ENCODE measurements at places on chromosomes 5 and 9.

GRCh38 chr5:151140686-151141459 lies 16.7 kb downstream of the ANXA6 start:
- DNase-seq = no peak

DNA sequence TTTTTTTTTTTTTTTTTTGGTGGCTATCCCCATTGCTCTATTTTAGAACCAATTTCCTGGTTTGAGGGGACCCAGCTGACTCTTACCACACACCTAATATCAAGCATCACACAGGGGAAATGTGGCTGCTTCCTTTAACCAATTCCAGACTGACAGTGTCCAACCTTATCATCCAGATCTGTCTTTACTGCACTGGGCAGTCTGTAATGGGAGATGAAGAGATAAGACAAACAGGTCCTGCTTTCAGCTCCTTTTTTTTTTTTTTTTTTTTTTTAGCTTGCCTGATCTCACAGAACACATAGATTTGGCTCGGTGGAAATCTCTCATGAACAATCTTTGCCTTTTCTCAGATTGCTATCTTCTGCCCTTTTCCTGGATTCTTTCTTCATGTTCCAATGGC lies 198.8 kb upstream of the TYRP1 start:
- no peak for DNase-seq

GRCh38 chr9:135830496-135830895 lies 76.8 kb downstream of the CAMSAP1 start:
- no peak for DNase-seq

DNA sequence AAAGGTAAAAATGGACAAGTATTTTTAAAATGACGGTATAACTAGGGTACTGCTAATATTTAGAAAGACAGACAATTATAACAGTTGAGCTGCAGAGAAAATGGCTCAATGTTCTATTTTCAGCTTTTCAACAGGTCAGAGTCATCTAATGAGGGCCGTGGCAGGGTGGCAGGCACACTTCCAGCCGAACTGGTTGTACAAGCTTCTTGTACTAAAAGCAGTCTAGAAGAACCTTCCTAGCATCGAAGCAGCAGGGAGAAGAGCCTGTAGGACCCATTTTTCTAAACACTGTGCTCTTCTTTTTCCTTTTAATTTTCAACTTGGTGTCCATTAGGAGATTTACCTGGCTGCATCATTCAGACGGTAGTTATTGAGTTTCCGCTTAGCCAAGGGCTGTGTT lies 85.6 kb downstream of the SLC28A3 start:
- peak; percentile 80 for DNase-seq

DNA sequence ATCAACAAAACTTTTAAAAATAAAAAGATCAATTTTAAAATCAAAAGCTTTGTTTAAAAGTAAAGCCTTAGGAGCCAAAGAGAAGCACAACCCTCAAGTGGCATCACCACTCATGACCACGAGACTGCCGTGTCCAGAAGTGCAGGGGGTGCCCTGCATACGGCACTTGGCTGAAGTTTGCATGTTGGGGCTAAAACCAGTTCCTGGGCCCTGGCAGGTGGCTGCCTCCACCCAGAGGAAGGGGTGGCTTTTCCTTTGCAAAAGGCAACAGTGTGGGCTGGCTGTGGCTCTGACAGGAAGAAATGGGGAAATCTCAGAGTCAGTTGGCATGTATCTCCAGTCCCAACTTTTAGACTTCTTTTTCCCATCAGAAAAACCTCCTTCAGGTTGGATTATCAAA lies 15.3 kb downstream of the TRMO start:
- no peak for DNase-seq

DNA sequence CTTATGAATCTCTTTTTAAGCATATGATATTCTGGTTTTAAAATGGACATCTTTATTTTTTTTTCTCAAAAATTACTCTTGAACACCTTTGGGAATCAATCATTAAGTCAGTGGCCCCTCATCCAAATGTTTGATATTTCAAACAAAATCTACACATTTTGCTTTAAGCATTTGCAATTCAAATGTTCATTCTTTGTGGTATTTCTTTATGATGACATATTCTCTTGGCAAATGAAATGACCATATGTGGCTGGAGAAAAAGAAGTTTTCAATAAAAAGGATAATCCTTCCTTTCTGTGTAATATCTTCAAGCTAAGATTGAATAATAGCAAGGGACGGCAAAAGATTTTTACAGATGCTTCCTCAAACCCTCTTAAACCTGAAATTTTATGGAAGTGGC lies 420.8 kb downstream of the MTRR start:
- no peak for DNase-seq

DNA sequence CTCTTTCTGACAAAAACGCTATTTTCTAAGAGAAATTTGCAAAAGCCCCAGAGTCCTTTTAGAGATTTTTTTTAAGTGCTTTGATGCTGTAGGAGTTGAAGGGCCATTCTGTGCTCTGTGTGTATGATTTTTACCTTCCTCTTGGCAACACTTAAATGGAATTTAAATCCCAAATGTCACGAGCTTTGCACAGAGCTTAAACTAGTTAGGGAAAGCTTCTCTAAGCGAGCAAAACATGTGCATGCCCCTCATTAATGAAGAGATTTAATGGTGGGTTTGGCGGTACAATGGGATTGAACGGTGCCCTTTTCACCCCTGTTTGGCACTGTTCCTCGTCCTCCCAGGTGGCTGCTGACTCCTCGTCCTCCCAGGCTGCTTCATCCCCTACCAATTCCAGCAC lies 220.7 kb downstream of the DRD1 start:
- no peak for DNase-seq

GRCh38 chr9:128669786-128670185 lies 13.1 kb upstream of the DYNC2I2 start:
- no peak for DNase-seq

- no peak for DNase-seq
Observed at GRCh38 chr5:86532429-86532828, 85.3 kb upstream of the COX7C start.

- DNase-seq = no peak
Observed at GRCh38 chr9:131419026-131419614, 25.2 kb downstream of the PRRC2B start.

GRCh38 chr5:55699041-55699688 lies 13.0 kb downstream of the SLC38A9 start:
- no peak for DNase-seq

DNA sequence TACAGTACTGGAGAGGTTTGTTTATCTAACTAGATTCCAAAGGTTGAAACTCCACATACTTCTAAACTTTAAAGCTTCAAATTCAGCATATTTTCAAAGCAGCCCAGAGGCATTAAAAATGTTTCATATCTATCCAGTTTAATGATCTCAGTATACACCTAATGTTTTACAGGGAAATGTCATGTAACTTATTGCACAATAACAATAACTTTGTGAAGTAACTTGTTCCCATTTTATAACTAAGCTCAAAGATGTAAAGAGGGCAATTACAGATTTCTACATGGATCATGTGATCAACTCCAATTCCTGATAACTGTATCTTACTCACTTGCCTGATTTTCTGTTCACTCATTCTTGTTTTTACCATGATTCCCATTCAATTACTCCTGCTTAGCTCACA lies 610.0 kb downstream of the TAF11L14 start:
- no peak for DNase-seq

DNA sequence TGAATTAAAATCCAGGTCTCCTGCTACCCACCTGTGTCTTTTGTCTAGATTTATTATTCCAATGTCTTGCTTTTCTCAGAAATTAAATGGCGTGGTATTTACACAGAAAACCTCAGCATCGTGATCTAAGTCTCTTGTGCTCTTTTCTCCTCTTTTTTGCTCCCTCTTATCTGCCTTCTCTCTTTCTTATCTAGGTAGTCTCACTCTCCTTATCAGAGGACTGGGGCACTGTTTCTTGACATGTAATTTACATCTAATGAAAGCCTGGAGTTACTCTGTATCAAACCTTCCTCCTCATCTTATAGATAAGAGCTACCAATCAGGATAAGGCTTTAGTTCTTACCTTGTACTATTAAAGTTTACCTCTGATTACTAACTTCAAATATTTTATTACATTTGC lies 933.8 kb downstream of the TLE1 start:
- no peak for DNase-seq

DNA sequence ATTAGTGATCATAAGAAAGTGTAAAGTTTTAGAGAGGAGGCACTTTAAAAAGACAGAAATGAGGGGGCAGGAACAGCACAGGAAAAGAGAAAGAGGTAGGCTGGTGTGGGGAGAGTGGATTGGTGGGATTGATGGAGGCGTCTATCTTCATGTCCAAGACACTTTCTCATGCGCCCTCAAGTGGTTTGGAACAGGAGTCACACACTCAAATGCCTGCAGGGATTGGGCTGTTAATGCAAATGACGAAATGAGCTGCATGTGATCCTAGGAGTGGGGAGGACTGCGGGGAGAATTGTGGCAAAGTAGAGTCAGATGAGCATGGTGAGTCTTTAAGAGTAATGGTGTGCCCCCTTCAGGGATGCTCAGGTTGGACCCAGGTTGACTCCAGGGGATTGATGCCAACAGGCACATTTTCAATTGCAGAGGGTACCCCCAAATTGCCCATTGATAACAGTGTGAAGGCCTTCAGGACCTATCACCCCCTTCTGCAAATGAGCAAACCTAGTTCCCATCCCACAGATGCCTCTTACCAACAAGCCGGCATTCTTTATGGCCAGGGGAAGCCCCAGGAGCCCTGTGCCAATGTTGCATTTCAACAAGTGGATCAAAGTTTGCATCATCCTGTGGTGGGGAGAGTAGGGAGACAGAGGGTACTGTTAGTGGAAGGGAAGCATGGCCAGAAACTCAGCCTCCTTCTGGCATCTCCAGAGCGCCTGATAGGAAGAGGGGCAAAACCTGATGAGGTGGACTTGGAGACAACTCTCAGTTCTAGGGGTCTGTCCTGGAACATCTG lies 5.3 kb downstream of the SLC36A3 start:
- DNase-seq = peak; percentile 74

GRCh38 chr9:84270847-84271530 lies 69.6 kb downstream of the SLC28A3 start:
- DNase-seq = no peak

- no peak for DNase-seq
Observed at GRCh38 chr5:61618577-61618976, 286.5 kb downstream of the ZSWIM6 start.

GRCh38 chr9:121954477-121955140 lies 138.5 kb downstream of the TTLL11 start:
- no peak for DNase-seq

GRCh38 chr5:76393035-76393680 lies 9.9 kb upstream of the IQGAP2 start:
- no peak for DNase-seq

- no peak for DNase-seq
Observed at GRCh38 chr5:1952444-1953099, 69.8 kb upstream of the IRX4 start.

GRCh38 chr5:5497152-5497788 lies 74.8 kb downstream of the ICE1 start:
- DNase-seq = peak; percentile 60

- DNase-seq = no peak
Observed at GRCh38 chr5:176780176-176781053, 29.9 kb upstream of the UNC5A start.

DNA sequence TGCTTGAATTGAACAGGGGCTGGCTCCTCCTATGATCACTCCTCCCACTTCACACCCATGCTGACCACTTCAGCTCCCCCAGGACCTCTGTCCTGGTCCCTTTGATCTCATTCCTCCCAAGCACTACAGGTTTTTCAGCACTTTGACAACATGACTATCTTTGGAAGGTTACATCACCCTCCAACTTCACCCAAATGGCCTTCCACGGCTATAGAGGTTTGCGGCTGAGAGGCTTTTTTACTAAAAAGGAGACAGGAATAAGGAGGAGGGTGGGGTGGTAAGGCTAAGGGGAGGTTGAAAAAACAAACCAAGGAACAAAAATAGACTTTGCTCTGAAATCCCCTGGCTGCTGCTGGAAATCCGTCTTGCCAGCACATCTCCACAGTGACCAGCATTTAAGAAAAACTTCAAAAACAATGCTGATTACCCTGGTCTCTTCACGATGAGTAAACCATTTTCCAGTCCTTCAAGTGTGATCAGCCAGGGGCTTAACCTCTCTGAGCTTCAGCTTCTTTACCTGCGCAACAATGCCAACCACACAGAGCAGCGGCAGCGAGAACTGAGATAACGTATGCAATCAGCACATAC lies 102.7 kb downstream of the DPYSL3 start:
- no peak for DNase-seq

GRCh38 chr9:16306586-16306985 lies 563.9 kb downstream of the BNC2 start:
- no peak for DNase-seq

DNA sequence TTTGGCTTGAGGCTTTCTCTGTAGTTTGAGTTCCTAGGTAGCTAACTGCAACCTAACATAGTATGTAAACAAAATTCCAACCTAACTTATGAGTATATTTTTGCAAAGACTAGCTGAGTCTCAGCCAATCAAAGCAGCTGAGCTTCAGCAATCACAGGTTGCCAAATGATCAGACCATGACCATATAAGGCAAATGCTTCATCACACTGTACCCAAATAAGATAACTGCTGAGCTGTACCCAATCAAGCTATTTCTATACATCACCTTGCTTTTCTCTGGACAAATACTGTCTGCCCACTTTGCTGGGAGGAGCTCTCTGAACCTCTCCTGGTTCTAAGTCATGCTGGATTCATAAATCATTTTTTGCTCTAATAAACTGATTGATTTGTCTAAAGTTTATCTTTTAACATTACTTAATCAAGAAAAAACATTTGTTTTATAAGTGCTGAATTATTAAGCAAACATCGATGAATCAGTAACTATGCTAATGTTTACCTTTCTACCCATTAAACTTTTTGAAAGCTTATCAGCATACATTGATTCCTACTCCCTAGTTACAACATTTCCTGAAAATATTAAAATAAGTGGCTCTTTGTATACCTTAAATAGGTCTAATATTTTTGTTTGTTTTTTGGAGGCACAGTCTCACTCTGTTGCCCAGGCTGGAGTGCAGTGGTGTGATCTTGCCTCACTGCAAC lies 129.7 kb upstream of the PCA3 start:
- peak; percentile 50 for DNase-seq

DNA sequence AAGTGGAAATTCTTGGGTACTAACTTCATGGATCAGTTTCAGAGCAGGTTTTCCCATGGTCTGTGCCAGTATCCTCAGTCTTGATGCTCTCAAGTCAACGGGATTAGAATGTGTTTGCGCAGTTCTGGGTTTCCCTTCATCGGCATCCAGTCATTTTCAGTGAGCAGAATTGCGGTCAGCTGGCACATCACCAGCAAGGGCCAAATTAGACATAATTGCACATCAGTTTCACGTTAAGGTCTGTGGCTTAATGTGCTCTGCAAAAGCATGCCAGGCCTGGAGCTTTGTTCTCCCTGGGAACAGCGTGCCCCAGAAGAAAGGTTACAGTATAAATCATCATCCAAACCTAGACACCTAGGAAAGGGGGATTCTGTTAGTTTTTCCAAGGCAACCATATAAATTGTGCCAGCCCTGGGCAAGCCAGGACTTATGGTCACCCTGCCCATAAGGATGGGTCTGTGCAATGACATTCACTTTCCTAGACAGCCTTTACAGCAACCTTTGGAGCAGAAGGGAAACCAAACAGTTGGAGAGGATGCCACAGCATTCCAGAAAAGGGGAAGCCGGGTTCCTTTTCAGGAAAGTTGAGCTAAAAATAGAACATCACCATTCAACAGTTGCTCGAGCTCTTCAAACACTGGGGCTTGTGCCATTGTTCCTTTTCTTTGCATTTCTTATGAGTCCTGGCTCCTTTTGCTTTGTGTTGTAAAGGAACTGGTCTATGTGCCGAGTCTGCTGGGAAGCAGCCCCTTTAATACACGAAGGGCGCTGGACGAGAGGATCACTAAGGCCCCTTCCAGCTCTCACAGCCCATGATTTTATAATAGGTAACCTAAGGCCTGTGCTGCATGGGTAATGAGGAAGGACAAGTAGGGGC lies 23.1 kb downstream of the IQGAP2 start:
- DNase-seq = no peak

All from epithelial cell of esophagus (primary cell).